ENCODE measurements at places on chromosomes 3 and 15. TPM values are rescaled to one million over a fixed set of nuclear protein-coding genes. Genes with fewer than 3 reads are reported as not detected.

DNA sequence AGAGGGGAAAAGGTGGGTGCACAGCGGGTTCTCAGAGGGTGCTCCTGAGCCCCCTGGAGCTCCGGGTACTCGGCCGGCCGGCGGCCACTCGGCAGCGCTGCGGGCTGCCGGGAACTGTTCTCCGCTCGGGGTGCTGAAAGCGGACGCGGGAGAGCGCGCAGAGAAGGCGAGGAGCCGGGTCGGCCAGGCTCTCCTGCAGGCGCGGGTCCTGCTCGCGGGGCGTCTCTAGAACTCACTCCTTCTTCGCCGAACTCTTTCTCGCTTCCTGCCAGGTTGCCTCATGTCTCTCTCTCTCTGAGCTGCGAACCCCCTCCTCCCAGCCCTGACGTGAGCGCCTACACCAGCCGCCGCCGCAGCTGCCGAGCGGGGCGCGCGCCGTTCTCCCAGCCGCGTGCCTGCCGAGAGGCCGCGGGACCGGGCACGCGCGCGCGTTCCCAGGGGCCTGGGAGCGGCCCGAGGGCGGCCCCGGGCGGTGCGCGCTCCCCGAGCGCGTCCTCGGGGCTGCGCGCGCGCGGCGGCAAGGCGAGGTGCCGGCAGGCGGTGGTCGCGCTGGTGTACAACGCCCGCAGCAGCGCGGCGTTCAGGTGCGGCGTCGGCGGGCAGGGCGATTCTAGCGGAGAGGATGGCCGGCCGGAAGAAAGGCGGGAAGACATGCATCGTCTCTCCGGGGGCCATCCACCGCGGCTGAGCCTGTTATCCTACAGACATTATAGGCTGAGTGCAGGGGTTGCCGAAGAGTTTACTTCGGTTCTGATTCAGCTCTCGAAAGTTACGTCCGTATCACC lies at the start of gene PEX5L:
Gene PEX5L (minus strand): TSS at position 267 of the 785 bp plus-strand sequence. CDS start 338 bp downstream, outside the sequence.
- no peak for ATAC-seq

CACNA2D3 gene
- total RNA-seq: 7.0 TPM

SLC24A5 gene
- not detected for total RNA-seq

FRMD4B gene
- 35.1 TPM for total RNA-seq
